ENCODE measurements at places on chromosomes 13 and 19. TPM values are rescaled to one million over a fixed set of nuclear protein-coding genes. Genes with fewer than 3 reads are reported as not detected.

DNA sequence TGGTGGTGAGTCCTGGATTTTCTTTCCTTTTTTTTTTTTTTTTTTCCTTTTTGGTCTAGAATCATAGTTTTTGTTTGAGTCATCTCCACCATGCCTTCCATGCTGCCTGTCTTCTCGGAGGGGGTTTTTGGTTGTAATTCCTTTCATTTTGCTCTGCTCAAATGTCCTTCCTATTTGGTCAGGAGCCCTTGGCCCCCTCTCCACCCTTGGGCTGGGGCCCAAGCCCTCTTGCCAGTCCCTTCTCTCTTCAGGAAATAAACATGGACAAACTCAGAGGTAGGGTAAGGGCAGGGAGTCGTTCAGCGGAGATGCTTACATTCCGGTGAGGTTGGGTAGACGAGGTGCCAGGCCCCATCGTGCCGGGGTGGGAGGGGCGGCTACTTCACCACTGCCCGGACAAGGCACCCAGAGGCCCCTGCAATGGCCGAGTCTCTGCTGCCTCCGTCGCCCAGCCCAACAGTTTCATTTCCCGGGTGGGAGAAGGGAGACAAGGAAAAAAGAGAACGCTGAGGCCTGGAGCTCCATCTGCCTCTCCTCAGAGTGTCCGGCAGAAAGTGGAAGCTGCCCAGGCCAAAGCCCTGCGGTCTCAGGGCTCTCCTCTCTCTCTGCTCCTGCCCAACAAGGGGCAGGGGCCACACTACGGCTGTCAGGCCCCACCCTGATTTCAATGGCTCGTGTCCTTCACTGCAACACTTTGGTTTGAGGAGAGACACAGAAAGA lies 12.7 kb downstream of the ZNF574 start:
- no peak for DNase-seq

DNA sequence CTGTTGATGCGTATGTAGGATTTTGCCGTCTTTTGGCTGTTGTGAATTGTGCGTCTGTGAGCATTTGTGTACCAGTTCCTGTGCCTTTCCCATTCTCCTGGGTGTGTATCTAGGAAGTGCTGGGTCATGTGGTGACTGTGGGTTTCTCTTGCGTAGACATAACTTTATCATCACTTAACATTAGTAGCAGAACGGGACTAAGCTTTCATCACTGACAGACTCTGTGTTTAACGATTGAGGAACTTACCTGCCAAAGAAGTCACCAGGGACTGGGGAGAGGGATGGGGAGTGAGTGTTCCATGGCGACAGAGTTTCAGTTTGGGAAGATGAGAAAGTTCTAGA lies 15.0 kb downstream of the FZR1 start:
- no peak for DNase-seq

- DNase-seq = no peak
Observed at GRCh38 chr13:36666477-36667229, 7.2 kb upstream of the SERTM1 start.

- no peak for DNase-seq
Observed at GRCh38 chr13:94987081-94987480, 274.7 kb upstream of the SOX21 start.

DNA sequence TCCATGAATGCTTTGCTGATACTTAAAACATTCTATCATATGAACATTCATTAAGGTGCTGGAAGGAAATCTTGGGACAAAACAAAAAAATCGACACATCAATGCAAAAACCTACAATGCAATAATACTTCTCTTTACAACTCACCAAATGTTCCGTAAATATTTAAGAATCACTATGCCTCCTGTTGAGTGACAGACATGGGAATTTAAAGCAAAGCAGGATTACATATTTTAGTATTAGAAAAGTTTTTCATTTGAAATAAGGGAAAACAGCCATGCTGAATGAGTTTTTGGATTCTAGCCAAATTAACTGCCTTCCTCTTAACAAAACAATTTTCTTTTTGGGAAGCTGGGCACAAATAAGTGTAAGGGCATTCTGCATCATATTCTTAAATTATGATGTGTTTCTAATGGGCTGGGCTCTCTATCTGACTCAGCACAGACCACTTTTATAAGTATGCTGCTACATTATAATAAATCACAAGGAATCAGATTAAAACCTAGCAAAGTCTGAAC lies 93.7 kb downstream of the RBM26 start:
- no peak for DNase-seq

DNA sequence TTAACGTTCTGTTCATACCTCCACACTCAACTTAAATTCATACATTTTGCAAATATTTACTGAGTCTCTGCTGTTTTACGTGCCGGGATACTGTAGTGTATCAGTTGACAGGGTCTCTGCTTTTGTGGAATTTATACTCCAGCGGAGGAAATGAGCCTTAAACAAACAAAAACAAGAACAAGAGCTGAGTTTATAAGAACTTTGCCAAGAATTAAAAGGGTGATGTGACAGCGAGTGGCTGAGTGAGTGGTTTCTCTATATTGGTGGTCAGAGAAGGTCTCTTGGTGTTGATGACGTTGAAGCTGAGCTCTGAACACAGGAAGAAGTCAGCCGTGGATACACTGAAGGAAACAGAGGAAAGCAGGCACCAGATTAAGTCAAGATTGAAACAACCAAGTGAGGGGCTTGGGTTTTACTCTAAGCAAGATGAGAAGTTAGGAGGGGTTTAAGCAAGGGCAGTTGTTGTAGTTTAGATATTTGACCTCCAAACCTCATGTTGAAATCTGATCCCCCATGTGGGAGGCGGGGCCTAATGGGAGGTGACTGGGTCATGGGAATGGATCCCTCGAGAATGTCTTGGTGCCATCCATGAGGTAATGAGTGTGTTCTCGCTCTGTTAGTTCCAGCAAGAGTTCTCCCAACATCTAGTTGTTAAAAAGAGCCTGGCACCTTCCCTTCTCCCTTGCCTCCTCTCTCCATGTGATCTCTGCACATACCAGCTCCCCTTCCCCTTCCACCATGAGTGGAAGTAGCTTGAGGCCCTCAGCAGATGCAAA lies 248.3 kb downstream of the DCLK1 start:
- DNase-seq = no peak

GRCh38 chr13:34567597-34567996 lies 374.5 kb upstream of the NBEA start:
- no peak for DNase-seq

DNA sequence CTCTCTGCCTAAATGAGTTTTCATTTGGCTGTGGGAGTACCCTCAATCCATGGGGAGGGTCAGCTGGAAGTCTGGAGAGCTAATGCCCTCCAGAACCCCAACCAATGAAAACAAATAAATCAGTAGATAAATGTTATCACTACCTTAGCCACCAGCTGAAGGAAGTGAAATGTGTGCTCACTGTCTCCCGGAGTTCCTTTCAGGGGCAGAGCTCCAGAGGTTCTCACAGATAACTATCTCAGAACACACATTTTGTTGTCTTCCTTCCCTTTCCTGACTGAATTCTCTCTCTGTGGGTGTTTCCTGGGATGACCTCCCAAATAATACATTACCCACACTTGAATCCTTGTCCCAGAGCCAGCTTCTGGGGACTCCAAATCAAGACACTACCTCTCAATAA lies 779.6 kb downstream of the DIAPH3 start:
- no peak for DNase-seq

DNA sequence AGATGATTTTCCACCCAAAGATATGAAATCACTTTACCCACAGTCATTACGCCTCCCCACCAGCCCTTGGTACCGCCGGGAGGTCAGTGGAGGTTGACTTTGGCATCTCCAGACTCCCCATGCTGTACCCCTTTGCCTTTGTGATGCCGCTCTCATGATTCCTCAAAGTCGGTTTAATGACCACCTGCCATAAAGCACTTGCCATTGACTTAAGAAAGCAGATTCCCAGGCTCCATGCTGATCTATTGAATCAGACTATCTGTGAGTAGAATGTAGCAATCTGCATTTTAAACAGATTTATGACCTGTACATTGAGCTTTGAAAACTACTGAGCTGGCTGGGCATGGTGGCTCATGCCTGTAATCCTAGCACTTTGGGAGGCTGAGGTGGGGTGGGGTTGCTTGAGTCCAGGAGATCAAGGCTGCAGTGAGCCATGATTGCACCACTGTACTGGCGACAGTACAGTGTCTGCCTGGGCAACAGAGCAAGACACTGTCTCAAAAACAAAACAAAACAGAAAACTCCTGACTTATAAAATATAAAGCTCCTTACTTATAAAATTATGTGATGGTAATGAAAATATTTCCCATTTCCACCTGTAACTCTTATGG lies 235.2 kb downstream of the KLF5 start:
- no peak for DNase-seq

DNA sequence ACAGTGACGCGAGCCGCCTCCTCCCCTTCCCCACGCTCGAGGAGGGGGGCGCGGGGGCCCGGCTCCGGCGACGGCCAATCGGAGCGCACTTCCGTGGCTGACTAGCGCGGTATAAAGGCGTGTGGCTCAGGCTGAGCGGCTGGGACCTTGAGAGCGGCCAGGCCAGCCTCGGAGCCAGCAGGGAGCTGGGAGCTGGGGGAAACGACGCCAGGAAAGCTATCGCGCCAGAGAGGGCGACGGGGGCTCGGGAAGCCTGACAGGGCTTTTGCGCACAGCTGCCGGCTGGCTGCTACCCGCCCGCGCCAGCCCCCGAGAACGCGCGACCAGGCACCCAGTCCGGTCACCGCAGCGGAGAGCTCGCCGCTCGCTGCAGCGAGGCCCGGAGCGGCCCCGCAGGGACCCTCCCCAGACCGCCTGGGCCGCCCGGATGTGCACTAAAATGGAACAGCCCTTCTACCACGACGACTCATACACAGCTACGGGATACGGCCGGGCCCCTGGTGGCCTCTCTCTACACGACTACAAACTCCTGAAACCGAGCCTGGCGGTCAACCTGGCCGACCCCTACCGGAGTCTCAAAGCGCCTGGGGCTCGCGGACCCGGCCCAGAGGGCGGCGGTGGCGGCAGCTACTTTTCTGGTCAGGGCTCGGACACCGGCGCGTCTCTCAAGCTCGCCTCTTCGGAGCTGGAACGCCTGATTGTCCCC lies at the start of gene JUNB:
Gene JUNB (plus strand): TSS at position 142 of the 706 bp plus-strand sequence. CDS start 286 bp downstream, at position 428.
- peak; percentile 98 for DNase-seq

DNA sequence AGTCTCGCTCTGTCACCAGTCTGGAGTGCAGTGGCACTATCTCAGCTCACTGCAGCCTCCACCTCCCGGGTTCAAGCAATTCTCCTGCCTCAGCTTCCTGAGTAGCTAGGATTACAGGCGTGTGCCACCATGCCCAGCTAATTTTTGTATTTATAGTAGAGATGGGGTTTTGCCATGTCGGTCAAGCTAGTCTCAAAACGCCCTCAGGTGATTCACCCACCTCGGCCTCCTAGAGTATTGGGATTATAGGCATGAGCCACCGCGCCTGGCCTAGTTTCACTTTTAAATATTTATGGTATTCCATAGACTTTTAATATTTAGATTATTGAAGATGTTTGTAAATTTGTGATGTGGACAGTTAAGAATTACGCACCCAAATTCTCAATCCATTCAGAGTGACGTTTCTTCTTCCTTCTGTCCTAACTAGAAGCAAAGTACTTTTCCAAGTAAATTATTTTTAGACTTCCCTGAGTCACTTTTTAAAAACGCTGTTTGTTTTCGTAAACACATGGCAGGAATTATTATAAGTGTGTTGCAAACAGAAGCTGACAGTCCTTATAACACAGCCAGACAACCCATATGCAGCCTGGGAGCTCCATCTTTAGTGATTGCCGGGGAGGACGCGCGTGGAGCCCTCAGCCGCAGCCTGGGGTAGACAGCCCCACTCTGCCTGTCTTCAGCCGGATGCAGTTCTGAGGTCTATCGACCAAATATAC lies 131.7 kb downstream of the ATP11A start:
- DNase-seq = no peak

GRCh38 chr19:57016491-57016890 lies 103.3 kb upstream of the USP29 start:
- DNase-seq = no peak

DNA sequence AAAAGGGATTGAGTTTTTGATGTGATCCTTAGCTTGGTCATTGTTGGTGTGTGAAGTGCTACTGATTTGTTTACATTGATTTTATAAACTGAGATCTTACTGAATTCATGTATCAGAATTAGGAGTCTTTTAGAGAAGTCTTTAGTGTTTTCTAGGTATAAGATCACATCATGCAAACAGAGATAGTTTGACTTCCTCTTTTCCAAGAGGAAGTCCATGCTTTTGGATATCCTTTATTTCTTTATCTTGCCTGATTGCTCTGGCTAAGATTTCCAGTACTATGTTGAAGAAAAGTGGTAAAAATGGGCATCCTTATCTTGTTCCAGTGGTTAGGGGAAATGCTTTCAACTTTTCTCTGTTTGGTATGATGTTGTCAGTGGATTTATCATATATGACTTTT lies 561.2 kb upstream of the SLITRK1 start:
- no peak for DNase-seq

GRCh38 chr19:679418-680286 lies 3.5 kb downstream of the FSTL3 start:
- DNase-seq = peak; percentile 78

- DNase-seq = no peak
Observed at GRCh38 chr19:29576761-29577648, 29.1 kb upstream of the POP4 start.

GRCh38 chr19:19121371-19121770 lies 16.9 kb downstream of the TMEM161A start:
- DNase-seq = no peak

DNA sequence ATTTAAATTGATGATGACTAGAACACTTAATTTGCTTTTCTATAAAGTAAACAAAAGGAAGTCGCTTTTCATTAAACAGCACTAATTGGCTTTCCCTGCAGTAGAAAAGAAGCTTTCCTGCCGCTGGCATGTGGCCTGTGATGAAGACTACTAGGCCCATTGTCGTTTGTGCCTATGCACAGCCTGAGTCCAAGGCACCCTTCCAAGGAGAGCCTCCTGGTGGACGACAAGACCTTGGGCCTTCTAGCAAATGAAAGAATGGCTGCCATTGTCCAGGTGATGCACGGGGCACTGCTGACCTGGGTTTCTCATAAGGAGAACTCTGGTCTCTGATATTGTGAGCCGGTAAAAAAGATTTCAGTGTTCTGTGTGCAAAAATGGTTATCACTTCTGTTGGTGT lies 233.0 kb downstream of the COL4A1 start:
- DNase-seq = no peak

Gene LGALS14
- not detected for total RNA-seq

Gene RASAL3
- 2.6 TPM for total RNA-seq

Gene SIGLEC9
- 9.7 TPM for total RNA-seq

Gene TMEM150B
- 0.11 TPM for total RNA-seq

Measured in adrenal gland (tissue), 19 donors.